Activated naive CD4-positive, alpha-beta T cell treated with Interleukin-2 at 50 U/mL for 16 hours (primary cell): ENCODE measurements at places on chromosomes 7 and 10.

DNA sequence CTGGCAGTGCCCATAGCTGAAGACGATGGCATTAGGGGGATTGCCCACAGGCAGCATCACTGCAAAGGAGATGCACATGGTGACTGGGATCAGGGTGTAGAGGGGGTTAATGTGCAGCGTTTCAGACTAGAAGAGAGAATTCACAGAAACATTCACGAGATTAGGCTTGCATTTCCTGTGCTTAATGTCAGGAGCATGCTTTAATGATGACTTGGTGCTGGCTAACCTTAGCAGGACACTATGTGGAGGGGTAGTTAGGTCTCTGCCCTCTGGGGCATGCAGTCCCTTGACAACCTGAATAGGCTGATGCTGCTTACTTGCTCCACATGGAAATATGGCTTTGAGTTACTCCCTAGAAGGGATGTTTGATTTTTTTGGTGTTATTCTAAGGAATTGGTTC, 21.8 kb downstream of the STMP1 start:
- no peak for DNase-seq

DNA sequence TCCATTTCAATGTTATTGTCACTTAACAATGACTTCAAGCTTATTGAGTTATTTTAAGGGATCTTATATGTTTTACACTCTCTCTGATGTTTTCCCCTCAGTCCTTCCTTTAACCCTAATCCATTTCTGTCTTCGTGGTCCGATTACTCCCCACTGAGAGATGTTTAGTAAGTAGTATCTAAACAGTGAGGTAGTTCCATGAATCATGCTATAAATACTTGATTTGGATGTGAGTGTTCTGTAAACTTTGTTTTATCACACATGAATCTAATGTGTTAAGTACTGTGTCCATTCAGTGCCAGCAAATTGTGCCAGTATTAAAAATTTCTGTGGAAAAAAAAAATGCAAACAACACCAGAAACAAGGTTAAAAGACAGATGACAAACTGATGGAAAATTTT, 18.6 kb downstream of the RPP30 start:
- no peak for DNase-seq

GRCh38 chr10:91745090-91745831, 53.0 kb upstream of the TNKS2 start:
- DNase-seq = no peak

GRCh38 chr10:132858121-132859081, 72.5 kb upstream of the NKX6-2 start:
- DNase-seq = no peak

GRCh38 chr7:135761751-135762488, 13.3 kb upstream of the FAM180A start:
- DNase-seq = no peak

GRCh38 chr10:45627412-45628048, 45.0 kb downstream of the ZFAND4 start:
- no peak for DNase-seq

DNA sequence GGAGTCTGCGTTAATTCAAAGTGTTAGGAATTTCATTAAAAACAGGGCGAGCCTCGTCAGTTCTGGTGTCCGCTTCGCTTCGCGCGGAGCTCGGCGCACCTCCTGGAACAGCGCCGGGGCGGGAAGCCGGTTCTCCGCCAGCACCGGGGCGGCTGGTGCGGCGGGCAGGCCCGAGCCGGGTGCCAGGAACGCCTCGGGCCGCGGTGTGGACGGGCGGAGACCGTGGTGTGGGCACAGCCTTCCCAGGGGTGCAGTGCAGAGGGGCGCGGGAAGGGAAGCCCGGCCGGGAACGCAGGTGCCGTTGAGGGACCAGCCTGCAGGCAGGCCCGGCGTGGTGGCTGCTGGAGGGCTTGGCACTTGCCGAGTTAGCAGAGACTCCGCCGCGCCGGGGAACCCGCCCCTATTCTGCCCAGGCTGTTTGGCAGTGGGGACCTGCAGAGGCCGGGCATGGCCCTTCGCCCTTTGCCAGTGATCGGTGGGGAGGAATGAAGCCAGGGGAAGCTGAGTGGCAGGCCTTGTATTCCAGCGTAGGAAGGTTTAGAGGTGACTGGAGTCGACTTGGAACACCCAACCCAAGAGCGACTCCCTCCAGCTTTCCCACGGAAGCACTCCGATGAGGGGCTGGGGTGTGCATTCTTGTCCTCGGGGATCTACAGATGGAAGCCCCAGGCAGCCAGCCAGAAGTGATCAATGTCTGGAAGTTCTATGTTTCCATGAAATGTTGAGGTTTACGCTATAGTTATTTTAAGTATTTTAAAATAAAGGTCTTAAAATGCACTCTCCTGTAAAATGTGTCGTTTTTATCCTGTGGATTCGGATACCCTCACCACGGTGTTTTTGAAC, 945 bp upstream of the RHEB start:
- DNase-seq = peak; percentile 37
